ENCODE measurements at places on chromosomes 1 and 21. TPM values are rescaled to one million over a fixed set of nuclear protein-coding genes. Genes with fewer than 3 reads are reported as not detected.
A peak's percentile ranks its signal among the peaks of the same experiment; 100 is the strongest.

DNA sequence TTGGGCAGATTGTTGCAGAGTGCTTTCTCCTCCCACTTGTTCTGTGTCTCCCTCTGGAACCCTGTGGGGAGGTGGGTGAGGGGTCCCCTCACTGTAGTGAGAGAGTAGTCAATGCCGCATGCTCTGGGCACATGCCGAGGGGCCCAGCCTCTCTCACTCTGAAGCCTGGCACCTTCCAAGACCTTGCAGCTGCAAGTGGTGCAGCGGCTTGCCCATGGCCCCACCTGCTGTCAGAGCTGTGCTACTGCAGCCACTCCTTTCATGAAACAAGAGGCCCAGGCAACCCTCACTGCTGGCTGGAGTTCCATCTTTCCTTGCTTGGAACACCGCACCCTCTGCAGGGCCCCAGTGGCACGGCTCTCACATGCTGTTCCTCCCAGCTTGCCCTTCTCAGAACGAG, 58.4 kb upstream of the COL6A1 start:
- DNase-seq = peak; percentile 90
- no peaks in the 10 kb centered on the region for H3K27me3 ChIP-seq
- no peak overlapping the region for H3K27ac ChIP-seq
- no peaks in the 10 kb centered on the region for H3K36me3 ChIP-seq
- no peaks in the 10 kb centered on the region for H3K4me1 ChIP-seq

DNA sequence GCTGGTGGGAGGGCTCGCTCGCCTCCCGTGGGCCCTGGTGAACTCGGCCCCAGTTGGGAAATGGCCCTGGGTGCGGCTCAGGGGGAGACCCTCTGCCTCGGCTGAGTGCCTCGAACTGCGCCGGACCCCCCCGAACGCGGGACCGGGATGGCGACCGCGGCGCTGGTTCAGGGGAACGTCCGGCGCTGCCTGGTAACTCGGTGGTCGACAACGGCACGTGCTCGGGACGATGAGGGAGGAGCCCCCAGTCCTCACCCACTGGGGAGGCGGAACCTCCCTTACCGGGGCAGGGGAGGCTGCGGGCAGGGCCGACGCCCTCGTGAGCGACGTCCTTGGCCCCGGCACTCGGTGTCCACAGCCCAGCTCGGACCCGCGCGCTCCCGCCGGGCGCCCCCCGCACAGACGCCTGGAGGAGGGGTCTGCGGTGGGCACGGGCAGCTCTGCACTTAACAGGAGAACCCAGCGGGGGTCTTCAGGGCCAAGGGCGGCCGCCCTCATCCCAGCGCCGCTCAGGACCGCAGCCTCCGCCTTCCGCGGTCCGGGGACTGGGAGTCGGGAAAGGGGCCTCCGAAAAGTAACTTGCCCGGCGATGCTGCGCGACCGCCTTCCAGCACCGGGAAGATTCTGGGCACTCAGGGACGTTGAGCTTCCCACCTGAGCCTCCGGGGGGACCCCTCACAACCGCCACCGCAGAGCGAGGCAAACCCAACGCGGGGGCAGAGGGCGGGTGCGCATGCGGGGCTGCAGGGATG, 1.7 kb downstream of the HES4 start:
- H3K4me3 ChIP-seq = peak overlapping the region; percentile 60
- no peaks in the 10 kb centered on the region for H3K36me3 ChIP-seq
- no peaks in the 10 kb centered on the region for H3K27me3 ChIP-seq
- no peak overlapping the region for H3K27ac ChIP-seq
- peak; percentile 39 for DNase-seq
- H3K4me1 ChIP-seq = peaks cover 35% of the 10 kb centered on the region

DNA sequence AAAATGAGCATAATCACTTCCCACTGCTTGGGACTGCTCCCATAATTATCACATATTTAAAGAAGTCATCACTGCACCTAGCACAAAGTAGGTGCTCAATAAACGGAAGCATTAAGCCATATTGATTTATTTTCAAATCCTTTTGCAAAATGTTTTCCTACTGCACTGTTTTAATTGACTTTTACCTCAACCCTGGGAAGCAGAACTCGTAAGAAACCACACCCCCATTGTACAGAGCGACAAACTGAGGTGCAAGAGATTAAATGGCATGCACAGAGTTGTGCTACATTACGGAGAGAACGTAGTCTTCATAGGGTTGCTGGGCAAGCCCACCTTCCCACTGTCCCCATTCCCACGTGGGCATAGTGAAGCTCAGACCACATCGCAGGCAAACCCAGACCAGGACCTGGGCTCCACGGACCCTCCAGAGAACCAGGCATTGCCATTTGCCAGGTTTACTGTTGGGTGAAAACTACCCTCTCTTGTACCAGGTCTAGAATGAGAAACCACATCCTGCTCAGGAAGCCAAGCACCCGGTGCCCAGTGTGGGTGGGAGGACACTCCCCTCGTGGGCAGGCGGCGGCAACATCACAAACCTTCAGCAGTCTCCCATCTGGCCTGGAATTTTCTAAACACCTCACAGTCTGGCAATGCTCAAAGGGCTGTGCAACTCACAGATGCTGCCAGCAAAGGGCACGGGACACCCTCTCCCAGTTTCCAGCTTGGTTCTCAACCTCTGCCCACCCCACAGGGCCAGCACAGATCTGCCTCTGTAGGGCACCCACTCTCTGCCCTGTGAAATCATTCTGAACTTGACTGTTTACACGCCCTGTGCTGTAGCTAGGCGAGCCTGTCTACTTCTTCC, 8.2 kb downstream of the IFFO2 start:
- peaks cover 54% of the 10 kb centered on the region for H3K4me1 ChIP-seq
- H3K4me3 ChIP-seq = no peak overlapping the region
- H3K27me3 ChIP-seq = no peaks in the 10 kb centered on the region

- H3K27ac ChIP-seq = no peak overlapping the region
- H3K4me3 ChIP-seq = no peak overlapping the region
- H3K36me3 ChIP-seq = no peaks in the 10 kb centered on the region
- peaks cover 8% of the 10 kb centered on the region for H3K4me1 ChIP-seq
Observed at GRCh38 chr1:200488375-200489165, 78.7 kb upstream of the ZNF281 start.

GRCh38 chr1:21633992-21634805, 35.0 kb downstream of the RAP1GAP start:
- H3K27me3 ChIP-seq = no peaks in the 10 kb centered on the region
- H3K4me1 ChIP-seq = peaks cover 33% of the 10 kb centered on the region
- no peaks in the 10 kb centered on the region for H3K36me3 ChIP-seq
- H3K4me3 ChIP-seq = no peak overlapping the region

GRCh38 chr1:12185036-12185917, 18.5 kb downstream of the TNFRSF1B start:
- H3K27me3 ChIP-seq = no peaks in the 10 kb centered on the region
- no peak for DNase-seq
- peak overlapping the region; percentile 87 for H3K27ac ChIP-seq
- H3K4me3 ChIP-seq = no peak overlapping the region

ATP6V0B gene
- total RNA-seq = 65.2 TPM

NPHP4 gene
- total RNA-seq = 29.7 TPM

CHIT1 gene
- not detected for total RNA-seq

PATJ gene
- 125 TPM for total RNA-seq

Measured in stomach (tissue), 19 donors.